Nasal cavity respiratory epithelium epithelial cell of viscerocranial mucosa (primary cell): ENCODE measurements at places on chromosomes 12 and 14. TPM values are rescaled to one million over a fixed set of nuclear protein-coding genes. Genes with fewer than 3 reads are reported as not detected.

Gene RAD9B
- 0.34 and 0.57 TPM in 2 replicates for total RNA-seq

Gene TAS2R20
- total RNA-seq: 0.34 and 6.2 TPM in 2 replicates

Gene VWF
- total RNA-seq: 0.34 and 1.00 TPM in 2 replicates

Gene NINJ2
- total RNA-seq: 0.36 TPM in 1 of 2 replicates, not detected in the other

Gene NRL
- 1.1 and 1.7 TPM in 2 replicates for total RNA-seq

Gene G2E3
- total RNA-seq: 18.1 and 21.3 TPM in 2 replicates

Gene RNASE7
- total RNA-seq: 19.9 and 33.8 TPM in 2 replicates

Gene TSPAN8
- 0.07 TPM in 1 of 2 replicates, not detected in the other for total RNA-seq

Gene STX2
- total RNA-seq: 5.8 and 11.9 TPM in 2 replicates

Gene CATSPERB
- total RNA-seq: 1.4 and 1.8 TPM in 2 replicates

Gene ABCC9
- 0.34 and 0.78 TPM in 2 replicates for total RNA-seq

Gene FGD4
- total RNA-seq: 23.2 and 27.7 TPM in 2 replicates

Gene GNPNAT1
- total RNA-seq: 34.8 and 51.6 TPM in 2 replicates

Gene OTOGL
- total RNA-seq: under 0.01 TPM in 1 of 2 replicates, not detected in the other

Gene MLH3
- total RNA-seq: 20.6 and 24.6 TPM in 2 replicates

Gene NEUROD4
- not detected in 2 replicates for total RNA-seq

Gene POTEM
- not detected in 2 replicates for total RNA-seq

Gene POLR3B
- 14.4 and 19.0 TPM in 2 replicates for total RNA-seq

Gene NGB
- total RNA-seq: 0.07 TPM in 1 of 2 replicates, not detected in the other

Gene HOXC4
- total RNA-seq: not detected in 2 replicates

Gene PRICKLE1
- total RNA-seq: 0.68 and 3.8 TPM in 2 replicates

Gene SPIC
- not detected in 2 replicates for total RNA-seq

Gene DLK1
- total RNA-seq: not detected in 2 replicates

Gene ANKS1B
- total RNA-seq: 0.07 TPM in 1 of 2 replicates, not detected in the other

Gene CELA1
- under 0.01 TPM in 1 of 2 replicates, not detected in the other for total RNA-seq

Gene FGF6
- total RNA-seq: not detected in 2 replicates

Gene SRRM4
- total RNA-seq: not detected in 2 replicates

Gene SDS
- total RNA-seq: not detected in 2 replicates

Gene KRT3
- total RNA-seq: under 0.01 TPM in 1 of 2 replicates, not detected in the other

Gene KCNC2
- total RNA-seq: not detected in 2 replicates
